Mucosa of gallbladder (tissue), 1 donor: ENCODE measurements at places on chromosomes 5 and 9. TPM values are rescaled to one million over a fixed set of nuclear protein-coding genes. Genes with fewer than 3 reads are reported as not detected.

GRCh38 chr5:137069358-137069757 is 429.8 kb downstream of the SPOCK1 start:
- no peak for DNase-seq

DNA sequence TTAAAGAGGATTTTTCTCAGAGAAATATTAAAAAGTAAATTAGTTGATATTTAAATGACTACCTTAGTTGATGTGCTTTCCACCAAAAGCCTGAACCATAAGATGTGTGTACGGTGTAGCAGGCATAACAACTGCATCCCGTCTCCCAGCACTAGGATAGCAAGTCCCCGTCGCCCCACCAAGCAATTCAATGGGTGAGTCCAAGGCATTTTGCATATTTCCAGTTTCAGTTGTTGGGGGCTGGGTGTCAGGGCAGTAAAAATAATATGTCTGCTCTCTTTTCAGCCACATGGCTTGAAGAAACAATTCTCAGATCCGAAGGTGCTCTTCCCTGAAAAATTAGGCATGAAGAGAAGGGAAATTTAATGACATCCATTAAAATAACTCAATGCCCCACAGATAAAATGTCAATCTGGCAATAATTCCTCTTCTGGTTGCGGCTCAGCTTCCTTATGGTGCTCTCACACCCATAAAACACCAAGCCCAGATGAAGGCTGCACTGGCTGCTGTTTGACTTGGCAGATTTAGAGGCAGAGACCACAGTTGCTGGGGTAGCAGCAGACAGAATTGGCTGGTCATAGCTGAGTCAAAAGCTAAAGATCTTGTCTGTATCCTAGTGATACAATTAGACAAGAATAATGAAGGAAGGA is 124.4 kb upstream of the ADCY2 start:
- no peak for DNase-seq

C9 gene
- 1.0 TPM for total RNA-seq

- no peak for DNase-seq
Observed at GRCh38 chr5:179158556-179158955, 98.4 kb downstream of the ZNF354C start.

DNA sequence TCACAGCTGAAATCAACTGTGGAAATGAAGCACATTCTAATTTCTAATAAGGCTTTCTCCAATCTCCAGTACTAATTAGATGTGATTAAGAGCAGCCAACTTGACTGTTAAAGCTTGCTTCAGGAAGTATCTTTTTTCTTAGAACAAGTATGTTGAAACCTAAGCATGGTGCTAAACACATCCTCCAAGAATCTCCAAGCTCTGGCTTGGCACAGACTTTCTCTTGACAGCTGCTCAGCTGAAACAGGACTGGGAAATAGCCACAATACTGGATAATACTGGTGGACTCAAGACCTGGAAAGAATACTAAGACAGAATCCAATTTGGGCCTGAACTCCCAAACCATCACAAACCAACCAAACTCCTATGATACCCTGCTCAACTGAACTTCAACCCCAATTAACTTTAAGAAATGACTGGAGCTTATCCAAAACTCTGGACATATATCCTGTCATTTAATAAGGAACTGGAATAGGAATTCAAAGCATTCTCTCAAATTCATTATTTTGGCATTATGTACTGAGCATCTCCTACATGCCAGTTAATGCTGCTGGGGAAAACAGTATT is 16.2 kb downstream of the PRKAA1 start:
- peak; percentile 14 for DNase-seq
